Left ventricle myocardium superior (tissue), 1 donor: ENCODE measurements at places on chromosomes 1 and 21.

- DNase-seq = no peak
Measured at GRCh38 chr1:7346600-7347570, 424.2 kb upstream of the VAMP3 start.

GRCh38 chr1:25959611-25960010 lies 38.3 kb downstream of the PAFAH2 start:
- no peak for DNase-seq

DNA sequence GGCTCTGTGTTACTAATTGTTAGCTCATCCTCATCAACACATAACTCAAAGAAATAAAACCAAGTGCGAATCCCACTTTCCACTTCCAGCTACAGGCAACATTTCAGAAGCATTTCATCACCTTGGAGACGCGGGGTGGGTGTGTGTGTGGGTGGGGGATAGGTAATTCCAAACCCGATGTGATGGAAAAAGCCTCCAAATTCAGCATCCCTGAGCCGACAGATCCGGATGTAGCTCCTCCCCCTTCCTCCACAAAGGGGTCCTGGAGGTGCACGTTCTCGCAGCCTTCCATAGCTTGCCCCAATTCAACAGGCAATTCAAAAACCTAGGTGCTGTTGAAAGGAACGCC lies 486 bp downstream of the HSPA13 start:
- DNase-seq = no peak

GRCh38 chr1:156705918-156706656 lies 704 bp upstream of the CRABP2 start:
- DNase-seq = peak; percentile 79

DNA sequence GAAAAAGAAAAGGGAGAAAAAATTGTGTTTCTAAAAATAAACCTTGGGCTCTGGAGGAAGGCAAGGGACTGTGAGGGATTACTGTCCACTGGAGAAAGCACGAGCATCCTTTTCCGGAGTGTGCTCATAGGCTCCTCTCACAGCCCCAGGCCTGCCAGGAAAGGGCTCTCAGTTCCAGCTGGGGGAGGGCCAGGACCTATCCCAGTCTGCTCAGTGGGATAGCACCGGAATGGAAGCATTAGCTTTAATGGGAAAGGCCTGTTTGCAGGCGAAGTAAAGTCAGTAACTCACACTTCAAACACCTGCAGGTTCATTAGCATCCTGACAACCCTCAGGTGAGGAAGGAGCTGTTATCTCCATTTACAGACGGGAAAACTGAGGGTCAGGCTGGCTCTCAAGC lies 113.9 kb upstream of the USP24 start:
- DNase-seq = peak; percentile 50

GRCh38 chr1:205577874-205578658 lies 53.7 kb downstream of the ELK4 start:
- DNase-seq = no peak

GRCh38 chr1:244409701-244410100 lies 42.0 kb downstream of the ADSS2 start:
- DNase-seq = no peak

GRCh38 chr21:36388096-36388495 lies 2.9 kb downstream of the CHAF1B start:
- DNase-seq = no peak

DNA sequence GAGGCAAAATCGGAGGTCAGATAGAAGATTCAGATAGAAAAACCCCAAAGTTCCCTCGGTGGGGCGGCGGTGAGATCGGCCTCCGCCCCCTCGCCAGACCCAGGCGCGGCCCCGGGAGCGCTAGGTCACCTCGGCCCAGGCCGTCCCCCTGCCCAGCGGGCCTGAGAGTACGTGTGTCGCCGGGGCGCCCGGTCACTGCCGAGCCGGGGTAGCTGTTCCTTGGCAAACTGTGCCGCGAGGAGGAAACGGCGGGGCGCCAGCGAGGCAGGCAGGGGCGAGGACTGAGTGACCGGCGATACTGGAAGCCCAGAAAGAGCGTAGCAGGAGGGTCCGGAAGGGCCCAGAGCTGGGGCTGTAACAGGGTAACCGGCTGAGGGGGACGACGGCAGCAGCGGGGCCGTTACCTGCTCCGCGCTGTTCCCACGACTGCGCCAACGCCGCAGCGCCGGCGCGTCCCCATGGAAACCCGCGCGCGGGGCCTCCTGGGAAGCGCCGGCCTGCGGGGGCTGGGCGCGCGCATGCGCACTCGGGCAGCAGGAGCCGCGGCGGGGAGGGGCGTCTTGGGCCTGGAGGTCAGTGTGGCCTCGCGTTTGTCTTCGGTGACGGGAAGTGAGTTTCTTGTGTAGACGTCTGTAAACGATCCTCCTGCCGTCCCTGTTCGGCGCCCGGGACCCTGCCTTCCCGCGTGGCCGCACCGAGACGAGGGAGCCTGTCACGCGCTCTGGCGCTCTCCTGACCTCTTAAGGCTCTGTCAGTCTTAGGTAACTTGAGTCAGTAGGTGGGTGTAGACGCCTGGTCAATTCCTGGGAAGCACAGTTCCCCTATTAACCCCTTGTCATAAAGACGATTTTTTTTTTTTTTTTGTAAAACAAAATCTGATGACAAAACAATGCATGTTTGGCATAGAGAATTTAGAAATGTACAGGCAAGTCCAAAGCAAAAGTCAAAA lies at the start of gene LCA5L:
Gene LCA5L, minus strand, starts transcription at position 458 of the 949 bp plus-strand sequence. CDS start 17,285 bp downstream, outside the sequence.
- DNase-seq = peak; percentile 97

DNA sequence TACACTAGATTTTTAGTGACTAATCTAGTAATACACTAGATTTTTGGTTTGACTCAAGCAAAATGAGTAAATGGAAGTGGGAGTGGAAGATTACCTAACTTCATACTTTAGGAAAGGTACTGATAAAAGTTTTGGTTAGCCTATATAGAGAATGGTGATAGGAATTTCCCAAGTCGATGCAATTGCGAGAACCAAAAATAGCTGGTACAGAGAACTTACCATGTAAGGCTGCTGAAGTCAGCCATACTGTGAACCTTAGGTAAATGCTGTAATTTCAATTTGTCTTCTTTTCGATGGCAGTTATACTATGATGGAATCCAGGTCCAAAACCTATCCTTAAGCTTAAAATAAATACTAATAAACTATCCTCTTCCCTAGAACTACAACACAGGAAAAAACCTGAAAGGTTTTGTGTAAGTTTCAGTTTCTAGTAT lies 4.6 kb downstream of the PNRC2 start:
- no peak for DNase-seq

GRCh38 chr1:221468546-221468945 lies 273.3 kb downstream of the DUSP10 start:
- no peak for DNase-seq

DNA sequence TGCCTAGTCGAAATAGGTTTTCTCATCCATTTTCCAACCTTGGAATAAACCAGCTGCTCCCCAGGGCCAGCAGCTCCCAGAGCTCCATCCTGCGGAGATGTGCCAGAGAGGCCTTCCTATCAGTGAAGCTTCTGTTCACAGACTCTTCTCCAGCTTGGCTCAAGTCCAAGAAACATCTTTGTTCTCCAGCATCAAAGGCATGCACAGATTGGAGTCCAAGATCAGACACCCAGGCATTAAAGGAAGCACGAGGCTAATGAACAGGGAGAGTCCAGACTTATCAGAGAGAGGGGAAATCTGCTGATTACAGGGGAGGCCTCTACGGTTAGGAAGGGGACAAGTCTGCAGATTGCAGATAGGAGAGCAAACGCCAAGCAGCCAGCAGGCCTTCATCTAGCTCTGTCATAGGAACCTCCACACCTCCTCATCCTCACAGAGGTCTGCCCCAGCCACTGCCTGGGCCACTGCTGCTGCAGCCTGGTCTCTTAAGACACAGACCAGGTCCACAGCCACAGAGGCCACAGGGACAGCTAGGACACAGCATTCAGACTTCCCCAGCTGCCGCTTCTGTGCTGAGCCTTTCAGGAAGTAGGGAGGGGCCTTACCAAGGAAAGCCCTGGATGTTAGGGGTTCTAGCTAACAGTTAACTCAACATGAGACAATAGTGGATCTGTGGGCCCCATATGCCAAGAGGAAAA lies 3.4 kb downstream of the PRR9 start:
- no peak for DNase-seq

DNA sequence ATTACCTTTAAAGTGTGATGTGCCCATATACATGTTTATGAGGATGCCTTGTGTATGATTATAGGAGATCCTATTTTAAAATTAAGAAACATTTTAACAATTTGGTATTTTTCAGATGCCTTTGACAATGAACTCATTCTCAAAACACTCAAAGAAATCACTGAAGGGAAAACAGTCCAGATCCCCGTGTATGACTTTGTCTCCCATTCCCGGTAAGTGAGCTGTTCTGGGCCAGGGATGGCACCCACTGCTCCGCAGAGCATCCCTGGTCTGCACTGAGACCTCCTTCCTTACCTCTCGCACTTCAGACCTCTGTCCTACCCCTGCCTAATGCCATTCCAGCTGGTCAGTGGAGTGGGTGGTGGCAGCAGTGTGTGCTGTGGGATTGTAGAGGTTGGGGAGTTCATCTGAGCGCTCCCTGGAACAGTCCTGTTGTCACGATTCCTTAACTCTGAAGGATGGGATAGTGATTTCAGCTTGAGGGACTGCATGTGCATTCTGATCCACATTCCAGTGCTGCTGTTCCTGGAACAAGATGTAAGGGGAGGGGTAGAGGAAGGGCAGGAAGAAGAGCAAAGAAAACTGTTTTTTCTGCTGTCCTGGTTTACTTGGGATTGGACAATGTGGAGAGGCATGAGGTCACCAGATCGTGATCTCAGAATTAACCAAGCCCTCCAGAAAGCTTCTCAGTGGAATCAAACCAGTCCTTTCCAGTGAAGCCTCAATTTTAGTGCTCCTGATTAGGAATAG lies 63.9 kb downstream of the UCK2 start:
- DNase-seq = no peak

DNA sequence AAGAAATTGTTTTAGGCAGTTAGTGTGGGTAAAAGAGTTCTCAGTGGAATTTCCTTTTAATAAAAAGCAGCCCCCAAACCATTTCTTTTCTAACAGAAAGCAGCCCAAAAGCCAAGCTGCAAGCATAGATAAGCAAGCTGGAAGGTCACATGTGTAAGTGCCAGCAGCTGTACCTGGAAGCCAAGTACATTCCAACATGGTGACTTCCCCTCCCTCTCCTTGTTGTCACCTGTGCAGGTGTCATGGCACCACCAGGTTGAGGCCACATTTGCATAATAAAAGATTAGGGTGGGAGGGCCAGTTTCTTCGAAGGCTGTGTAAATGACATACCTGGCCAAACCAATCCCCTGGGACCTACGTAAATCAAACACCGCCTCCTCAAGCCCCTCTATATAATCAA lies 240.3 kb upstream of the RAB4A start:
- no peak for DNase-seq

- no peak for DNase-seq
Measured at GRCh38 chr1:25150985-25151495, 81.3 kb downstream of the SYF2 start.

- no peak for DNase-seq
Measured at GRCh38 chr1:246265481-246265880, 241.6 kb downstream of the SMYD3 start.

DNA sequence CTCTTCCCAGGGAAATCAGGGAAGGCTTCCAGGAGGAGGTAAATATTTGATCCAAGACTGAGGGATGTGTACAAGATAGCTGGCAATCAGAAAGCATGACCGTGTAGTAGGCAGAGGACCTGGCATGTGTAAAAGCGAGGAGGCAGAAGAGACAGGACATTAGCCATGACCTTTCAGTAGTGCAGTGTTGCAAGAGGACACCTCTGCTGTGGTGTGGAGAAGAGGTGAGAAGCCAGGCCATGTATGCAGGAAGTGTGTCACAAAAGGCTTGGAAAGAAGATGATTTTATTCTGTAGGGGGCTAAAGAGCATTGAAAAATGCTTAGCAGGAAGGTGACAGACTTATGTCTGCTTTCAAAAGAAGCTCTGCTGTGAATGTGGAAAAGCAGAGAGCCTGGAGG lies 381.0 kb downstream of the ZP4 start:
- no peak for DNase-seq

- peak; percentile 64 for DNase-seq
Measured at GRCh38 chr1:179228783-179229213, 679 bp downstream of the ABL2 start.

GRCh38 chr1:23216771-23217420 lies 406 bp downstream of the HTR1D start:
- peak; percentile 34 for DNase-seq

DNA sequence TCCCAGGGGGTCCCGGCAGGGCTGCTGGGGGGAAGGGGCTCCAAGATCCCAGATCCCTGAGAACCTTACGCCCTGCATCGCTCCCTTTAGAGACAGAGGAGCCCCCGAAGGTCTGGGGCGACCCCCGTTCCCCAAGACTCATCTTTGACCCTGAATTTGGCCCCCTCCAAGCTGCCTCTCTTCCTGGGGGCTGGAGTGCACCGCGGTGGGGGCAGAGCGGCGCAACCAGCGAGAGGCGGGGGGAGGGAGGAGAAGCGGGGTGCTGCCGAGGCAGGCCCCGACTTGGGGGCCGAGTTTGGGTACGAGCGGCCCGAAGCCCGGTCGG lies 5.4 kb upstream of the PLEKHG5 start:
- DNase-seq = no peak

DNA sequence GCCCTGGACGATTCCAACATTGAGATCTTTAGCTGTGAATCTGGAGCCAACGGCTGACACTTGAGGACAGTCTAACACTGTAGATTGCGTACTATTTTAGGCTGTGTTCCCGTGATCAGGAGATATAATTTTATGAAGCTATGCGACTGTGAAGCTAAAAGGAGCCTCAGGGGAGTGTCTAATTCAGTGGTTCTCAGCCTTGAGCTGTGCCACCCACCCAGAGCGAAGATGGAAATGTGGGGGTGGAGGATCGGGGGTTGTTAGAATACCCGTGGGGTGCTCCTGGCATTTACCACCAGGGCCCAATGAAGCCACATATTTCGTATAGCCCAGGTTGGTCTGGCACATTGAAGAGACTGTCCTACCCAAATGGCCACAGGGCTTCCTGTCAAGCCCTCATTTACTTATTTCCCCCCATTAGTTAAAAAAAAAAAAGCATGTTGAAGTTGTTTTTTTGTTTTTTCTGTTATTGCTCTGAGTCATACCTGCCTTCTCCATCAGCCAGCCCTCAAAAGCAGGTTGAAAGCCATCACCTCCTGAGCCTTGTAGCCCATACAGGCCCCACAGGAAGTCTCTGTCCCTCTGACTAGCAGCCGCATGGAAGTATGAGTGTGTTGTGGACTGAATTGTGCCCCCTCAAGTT lies 141.7 kb downstream of the GALNT2 start:
- no peak for DNase-seq

GRCh38 chr1:168180148-168180524 lies 1.4 kb downstream of the TIPRL start:
- DNase-seq = no peak

DNA sequence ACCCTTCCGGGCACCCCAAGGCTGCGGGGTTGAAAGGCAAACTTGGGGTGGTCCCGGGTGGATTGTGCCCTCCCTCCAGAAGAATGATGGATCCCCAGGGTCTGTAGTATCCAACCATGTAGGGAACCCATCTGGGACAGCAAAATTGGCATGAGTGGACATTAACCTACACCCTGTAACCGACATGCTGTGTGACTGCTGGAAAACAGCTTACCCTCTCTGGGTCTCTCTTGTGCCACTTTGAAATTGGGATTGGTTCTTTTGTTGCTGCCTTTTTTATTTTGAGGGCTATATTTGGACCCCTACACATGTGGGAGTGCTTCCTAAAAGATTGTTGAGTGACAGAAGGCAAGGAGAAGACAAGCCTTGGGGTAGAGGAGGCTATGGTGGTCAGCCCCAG lies 19.5 kb downstream of the PADI1 start:
- DNase-seq = no peak

- no peak for DNase-seq
Measured at GRCh38 chr1:198711837-198712236, 73.0 kb downstream of the PTPRC start.
